ENCODE measurements at places on chromosomes 6 and 20.
A peak's percentile ranks its signal among the peaks of the same experiment; 100 is the strongest.

- no peak for DNase-seq
- no peaks in the 10 kb centered on the region for H3K27me3 ChIP-seq
- H3K27ac ChIP-seq = no peak overlapping the region
- H3K4me3 ChIP-seq = no peak overlapping the region
- H3K4me1 ChIP-seq = no peaks in the 10 kb centered on the region
These were observed 106.8 kb upstream of the THEMIS start for GRCh38 chr6:128007658-128008057.

GRCh38 chr20:50216543-50217206 lies 26.0 kb downstream of the CEBPB start:
- H3K4me3 ChIP-seq = no peak overlapping the region
- no peaks in the 10 kb centered on the region for H3K4me1 ChIP-seq
- no peak overlapping the region for H3K27ac ChIP-seq

GRCh38 chr6:28839443-28840120 lies 84.2 kb downstream of the TRIM27 start:
- no peak overlapping the region for H3K27ac ChIP-seq
- no peaks in the 10 kb centered on the region for H3K36me3 ChIP-seq
- H3K27me3 ChIP-seq = peaks cover 23% of the 10 kb centered on the region
- H3K4me1 ChIP-seq = no peaks in the 10 kb centered on the region

DNA sequence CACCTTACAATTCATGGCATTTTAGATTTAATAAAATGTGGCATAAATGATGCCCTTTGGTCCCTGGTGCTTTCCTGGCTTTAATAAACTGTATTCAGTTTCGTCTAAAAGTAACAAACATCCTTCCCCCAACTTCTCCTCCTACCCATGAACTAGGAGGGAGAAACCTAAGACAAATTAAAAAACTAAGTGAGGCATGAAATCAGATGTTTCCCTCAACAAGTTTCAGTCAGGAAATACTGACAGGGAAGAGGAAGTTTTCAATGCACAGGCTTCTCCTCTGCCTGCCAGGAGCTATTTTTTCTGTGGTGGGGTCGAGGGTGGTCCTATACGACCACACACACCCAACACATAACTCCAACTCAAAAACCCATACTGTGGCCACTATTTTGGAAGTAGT lies 10.0 kb downstream of the HBS1L start:
- H3K4me1 ChIP-seq = no peaks in the 10 kb centered on the region
- H3K27me3 ChIP-seq = no peaks in the 10 kb centered on the region
- H3K36me3 ChIP-seq = no peaks in the 10 kb centered on the region
- no peak overlapping the region for H3K4me3 ChIP-seq

DNA sequence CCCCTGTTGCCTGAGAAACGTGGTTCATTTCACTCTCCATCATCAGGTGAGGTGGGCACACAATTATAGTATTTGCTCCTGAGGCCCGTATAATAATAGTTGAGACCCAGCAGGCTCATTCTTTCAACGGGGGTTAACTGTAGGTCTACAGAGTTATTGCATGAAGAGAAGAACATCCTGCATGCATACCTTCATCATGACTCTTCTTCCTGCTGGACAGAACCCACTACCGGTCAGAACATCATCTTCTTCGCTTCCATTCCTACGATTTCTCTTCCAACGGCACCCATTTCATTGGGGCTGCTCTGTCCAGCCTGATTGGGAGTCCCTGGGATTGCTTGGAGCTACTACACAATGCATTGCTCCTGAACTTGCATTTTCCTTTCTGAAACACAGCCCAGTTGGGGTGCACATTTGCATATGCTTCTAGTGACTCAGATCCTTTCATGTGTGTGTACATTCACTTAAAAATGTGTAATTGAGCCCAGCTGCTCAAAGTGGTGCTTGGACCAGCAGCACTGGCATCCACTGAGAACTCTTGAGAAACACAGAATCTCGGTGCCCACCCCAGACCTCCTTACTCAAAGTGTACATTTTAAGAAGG lies 57.4 kb downstream of the SLC24A3 start:
- DNase-seq = no peak
- no peak overlapping the region for H3K27ac ChIP-seq
- H3K27me3 ChIP-seq = no peaks in the 10 kb centered on the region
- H3K36me3 ChIP-seq = no peaks in the 10 kb centered on the region
- no peak overlapping the region for H3K4me3 ChIP-seq

GRCh38 chr6:31041372-31041974 lies 31.2 kb downstream of the MUC22 start:
- H3K4me3 ChIP-seq = no peak overlapping the region
- no peak overlapping the region for H3K27ac ChIP-seq
- H3K4me1 ChIP-seq = no peaks in the 10 kb centered on the region
- no peaks in the 10 kb centered on the region for H3K27me3 ChIP-seq

DNA sequence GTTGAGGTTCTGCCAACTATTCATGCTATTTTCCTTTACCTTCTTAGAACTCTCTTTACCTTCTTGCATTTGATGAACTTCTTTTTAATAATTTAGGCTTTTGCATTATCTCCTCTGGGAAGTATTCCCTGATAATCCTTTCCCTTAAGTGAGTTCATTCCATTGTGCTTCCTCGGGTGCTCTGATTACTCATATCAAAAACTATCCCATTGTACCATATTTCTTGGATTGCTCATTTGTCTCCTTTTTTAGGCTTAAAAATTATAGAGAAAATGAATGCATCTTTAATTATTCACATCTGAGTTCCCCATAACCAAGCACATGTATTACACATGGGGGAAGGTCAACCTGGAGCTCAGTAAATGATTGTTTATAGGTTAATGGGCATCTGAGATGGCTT lies 2.5 kb downstream of the CALHM4 start:
- no peaks in the 10 kb centered on the region for H3K27me3 ChIP-seq
- no peaks in the 10 kb centered on the region for H3K4me1 ChIP-seq
- no peaks in the 10 kb centered on the region for H3K36me3 ChIP-seq
- no peak overlapping the region for H3K4me3 ChIP-seq
- H3K27ac ChIP-seq = no peak overlapping the region

DNA sequence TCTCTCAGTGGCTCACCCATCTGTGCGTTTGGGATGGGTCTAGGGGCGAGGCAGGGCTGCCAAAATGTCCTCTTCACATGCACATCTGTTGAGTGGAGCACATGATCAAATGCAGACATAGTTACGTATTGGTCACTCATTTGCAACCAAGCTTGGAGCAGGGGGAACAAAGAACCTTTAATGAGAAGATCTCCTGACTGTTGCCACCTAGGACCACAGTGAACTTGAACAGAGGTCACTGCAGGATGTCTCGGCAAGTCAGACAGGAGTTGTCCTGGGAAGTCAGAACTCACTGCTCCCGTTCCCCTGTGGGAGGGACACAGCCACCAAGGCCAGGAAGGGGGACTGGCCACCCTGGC lies 73.4 kb downstream of the SSR1 start:
- H3K27me3 ChIP-seq = no peaks in the 10 kb centered on the region
- no peak for DNase-seq
- peaks cover 28% of the 10 kb centered on the region for H3K4me1 ChIP-seq
- H3K27ac ChIP-seq = no peak overlapping the region
- H3K36me3 ChIP-seq = no peaks in the 10 kb centered on the region

DNA sequence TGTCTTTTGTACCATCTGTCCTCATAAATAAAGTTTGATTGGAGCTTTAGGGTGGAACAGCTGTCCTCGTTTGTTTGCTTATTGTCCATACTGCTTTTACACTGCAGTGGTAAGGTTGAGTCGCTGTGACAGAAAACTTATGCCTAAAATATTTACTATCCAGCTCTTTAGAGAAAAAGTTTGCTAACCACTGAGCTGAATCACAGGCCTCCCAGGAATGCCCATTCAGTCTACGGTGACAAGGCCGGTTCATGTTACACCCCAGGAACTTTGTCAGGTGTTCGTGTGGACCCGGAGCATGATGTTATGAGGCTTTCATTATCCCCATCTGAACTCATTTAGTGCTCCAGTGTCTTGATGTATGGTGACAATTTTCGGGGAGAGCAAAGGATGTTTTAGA lies 401.1 kb downstream of the SAMD5 start:
- DNase-seq = no peak
- no peaks in the 10 kb centered on the region for H3K4me1 ChIP-seq
- no peaks in the 10 kb centered on the region for H3K27me3 ChIP-seq
- no peak overlapping the region for H3K4me3 ChIP-seq

GRCh38 chr6:148658681-148659430 lies 88.0 kb upstream of the UST start:
- no peaks in the 10 kb centered on the region for H3K27me3 ChIP-seq
- no peaks in the 10 kb centered on the region for H3K4me1 ChIP-seq
- no peak for DNase-seq
- H3K27ac ChIP-seq = no peak overlapping the region
- H3K36me3 ChIP-seq = peaks cover 5% of the 10 kb centered on the region

DNA sequence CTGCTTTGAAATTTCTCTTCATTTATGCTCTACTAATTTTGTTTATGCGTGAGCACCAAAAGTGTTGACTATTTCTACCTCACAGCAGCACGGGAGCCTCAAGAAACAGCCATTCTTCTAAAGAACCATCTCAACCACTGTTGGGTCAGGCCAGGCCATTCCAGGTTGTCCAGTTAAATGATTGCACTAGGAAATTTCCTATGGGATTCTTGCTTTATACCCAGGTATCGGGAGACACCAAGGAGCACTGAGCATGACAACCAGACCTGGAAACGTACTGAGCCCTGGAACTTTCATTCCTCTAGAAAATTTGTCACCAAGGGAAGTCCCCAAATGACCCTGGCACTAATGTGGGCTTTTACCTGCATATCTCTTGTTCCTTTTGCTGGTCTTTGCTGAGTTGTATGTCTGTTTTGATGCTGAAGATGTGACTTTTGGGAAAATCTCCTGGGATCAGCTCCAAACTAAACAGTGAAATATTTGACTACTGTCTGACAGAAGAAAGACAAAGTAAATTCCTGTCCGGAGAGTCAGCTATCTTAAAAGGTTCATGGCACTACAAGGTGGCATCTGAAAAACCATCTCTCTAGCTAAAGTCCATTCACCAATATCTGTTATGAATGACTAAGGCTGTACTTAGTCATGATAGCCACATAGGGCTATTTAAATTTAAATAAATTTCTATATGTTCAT lies 70.5 kb downstream of the SNAP25 start:
- no peak for DNase-seq
- no peak overlapping the region for H3K4me3 ChIP-seq
- H3K4me1 ChIP-seq = peaks cover 35% of the 10 kb centered on the region
- no peaks in the 10 kb centered on the region for H3K27me3 ChIP-seq
- H3K36me3 ChIP-seq = no peaks in the 10 kb centered on the region

DNA sequence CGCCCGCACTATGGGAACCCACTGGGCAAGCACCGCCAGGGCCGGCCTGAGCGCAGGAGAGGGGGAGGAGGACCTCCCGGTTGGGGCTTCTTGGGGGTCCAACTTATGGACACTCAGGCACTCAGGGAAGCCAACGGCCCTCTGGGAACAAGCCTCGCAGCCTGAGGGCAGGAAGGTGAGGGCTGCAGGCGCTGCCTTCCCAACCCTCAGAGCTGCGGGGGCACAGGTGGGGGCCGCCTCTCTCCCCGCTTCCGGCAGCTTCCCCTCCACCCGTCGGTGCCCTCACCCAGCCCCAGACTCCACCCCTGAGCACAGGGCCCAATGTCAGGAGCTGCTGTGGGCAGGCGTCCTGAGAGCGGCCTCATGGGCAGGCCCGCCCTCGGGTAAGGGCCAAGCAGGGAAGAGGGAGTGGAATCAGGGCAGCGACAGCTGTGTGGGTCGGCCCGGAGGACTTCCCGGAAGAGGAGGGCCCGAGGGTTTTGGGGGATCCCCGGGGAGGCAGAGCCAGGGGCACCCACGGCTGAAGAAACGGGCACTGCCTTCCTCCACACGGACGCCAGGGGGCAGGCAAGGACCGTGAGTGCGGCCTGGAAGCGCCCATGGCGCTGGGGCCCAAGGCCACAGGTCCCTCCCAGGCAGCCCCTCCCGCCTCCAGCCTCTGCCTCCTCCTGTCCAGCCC lies 488 bp upstream of the PTK6 start:
- peak overlapping the region; percentile 51 for H3K4me3 ChIP-seq
- no peaks in the 10 kb centered on the region for H3K36me3 ChIP-seq
- no peaks in the 10 kb centered on the region for H3K27me3 ChIP-seq
- peak; percentile 92 for DNase-seq

DNA sequence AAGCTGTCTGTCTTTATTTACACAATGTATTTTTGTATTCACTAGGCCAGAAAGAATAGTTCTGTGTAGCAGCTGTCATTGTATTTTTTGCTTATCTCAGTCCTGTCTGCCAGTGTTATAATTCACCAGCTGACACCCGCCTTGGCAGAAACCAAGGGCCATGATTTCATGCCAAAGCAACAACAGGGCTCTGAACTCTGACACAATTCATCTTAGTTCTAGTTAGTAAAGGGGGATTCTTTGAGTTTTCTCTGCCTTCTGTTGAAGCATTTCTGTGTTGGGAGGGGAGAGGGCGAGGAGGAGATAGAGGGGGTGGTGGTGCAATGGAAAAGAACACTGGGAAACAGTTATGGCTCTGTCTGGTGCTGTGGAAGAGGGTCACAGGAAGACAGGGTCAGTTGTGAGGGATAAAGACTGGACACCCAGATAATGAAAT lies 684.6 kb upstream of the MARCKS start:
- no peak overlapping the region for H3K27ac ChIP-seq
- no peak overlapping the region for H3K4me3 ChIP-seq
- no peak for DNase-seq
- peaks cover 5% of the 10 kb centered on the region for H3K36me3 ChIP-seq
- no peaks in the 10 kb centered on the region for H3K27me3 ChIP-seq
- H3K4me1 ChIP-seq = no peaks in the 10 kb centered on the region

- H3K4me3 ChIP-seq = no peak overlapping the region
- DNase-seq = no peak
- H3K27ac ChIP-seq = no peak overlapping the region
- H3K36me3 ChIP-seq = no peaks in the 10 kb centered on the region
- no peaks in the 10 kb centered on the region for H3K4me1 ChIP-seq
- no peaks in the 10 kb centered on the region for H3K27me3 ChIP-seq
These were observed 156.4 kb downstream of the ASCC3 start for GRCh38 chr6:100724696-100725095.

DNA sequence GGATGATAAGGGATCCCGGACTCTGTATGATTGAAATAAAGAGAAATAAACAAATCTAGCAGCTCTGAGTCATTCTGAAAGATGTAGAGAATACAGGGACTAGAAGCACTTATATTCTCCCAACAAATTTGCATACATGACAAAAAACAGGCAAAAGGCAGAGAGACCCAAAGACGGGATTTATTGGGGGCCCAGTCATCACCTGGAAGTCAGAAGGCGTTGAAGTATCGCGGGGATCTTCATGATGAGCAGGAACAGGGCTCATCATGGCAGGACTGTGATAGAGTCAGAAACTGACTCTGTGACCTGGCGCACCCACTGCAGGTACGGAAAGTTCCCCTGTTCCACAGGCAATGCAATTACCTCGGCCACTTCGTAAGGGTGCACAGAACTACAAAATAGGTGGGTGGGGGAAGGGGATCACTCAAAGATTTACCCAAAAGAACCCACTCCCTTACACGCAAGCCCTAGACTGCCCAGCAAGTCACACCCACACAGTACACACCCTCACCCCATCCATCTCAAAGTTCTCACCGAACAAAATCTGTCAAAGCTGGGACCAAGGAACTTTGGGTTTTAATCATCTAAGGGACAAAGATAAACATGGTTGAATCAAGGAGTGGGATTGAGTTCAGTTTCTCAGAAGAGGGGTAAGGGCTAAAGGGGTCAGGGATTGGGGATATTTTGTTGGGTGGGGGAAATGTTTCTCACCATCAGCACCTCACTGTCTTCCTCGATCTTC lies 1.4 kb downstream of the CUTA start:
- peak overlapping the region; percentile 91 for H3K27ac ChIP-seq
- peak overlapping the region; percentile 98 for H3K4me3 ChIP-seq
- H3K27me3 ChIP-seq = no peaks in the 10 kb centered on the region
- peaks cover 45% of the 10 kb centered on the region for H3K4me1 ChIP-seq
